HFFc6 (cell line): ENCODE measurements at places on chromosomes 1 and 21.
A peak's percentile ranks its signal among the peaks of the same experiment; 100 is the strongest.

DNA sequence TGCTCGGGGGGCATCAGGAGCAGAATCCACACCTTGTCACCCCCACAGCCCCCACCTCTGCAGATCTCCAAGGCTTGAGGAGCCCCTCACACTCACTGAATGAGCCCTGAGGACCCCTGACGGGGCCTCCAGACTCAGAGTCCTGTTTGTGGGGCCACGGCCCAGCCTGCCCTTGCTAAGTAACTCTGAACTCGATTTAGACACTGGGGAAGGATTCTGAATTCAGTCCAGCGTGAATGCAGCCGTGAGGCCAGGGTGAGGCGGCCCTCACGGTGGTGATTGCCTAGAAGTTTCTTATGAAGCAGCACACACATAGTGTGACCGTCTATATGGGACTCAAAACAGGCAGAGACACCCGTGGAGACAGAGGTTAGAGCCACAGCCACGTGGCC, 58.9 kb upstream of the ADARB1 start:
- no peak for DNase-seq

- DNase-seq: no peak
Observed at GRCh38 chr1:31694069-31694963, 9.5 kb downstream of the COL16A1 start.

DNA sequence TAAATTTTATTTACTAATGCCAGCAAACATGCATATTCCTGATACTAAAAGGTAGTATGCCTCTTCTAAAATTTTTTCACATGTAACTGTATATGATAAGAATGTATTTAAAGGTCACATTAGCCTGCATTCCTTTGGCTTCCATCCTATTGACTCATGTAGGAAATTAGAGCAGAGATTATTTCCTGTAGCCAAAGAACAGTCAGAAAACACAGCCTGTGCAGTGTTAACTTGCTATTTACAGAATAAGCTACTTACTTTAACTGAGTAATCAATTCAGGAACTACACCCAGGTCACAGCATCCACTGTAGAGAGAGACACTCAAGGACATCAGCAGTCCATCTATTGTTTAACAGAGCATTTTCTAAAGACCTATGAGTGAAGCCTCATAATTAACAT, 154.5 kb upstream of the ADGRL4 start:
- peak; percentile 50 for DNase-seq

GRCh38 chr1:203926025-203926540, 64.7 kb downstream of the SNRPE start:
- peak; percentile 62 for DNase-seq

- DNase-seq: no peak
Observed at GRCh38 chr1:75396745-75397144, 214.2 kb downstream of the SLC44A5 start.

DNA sequence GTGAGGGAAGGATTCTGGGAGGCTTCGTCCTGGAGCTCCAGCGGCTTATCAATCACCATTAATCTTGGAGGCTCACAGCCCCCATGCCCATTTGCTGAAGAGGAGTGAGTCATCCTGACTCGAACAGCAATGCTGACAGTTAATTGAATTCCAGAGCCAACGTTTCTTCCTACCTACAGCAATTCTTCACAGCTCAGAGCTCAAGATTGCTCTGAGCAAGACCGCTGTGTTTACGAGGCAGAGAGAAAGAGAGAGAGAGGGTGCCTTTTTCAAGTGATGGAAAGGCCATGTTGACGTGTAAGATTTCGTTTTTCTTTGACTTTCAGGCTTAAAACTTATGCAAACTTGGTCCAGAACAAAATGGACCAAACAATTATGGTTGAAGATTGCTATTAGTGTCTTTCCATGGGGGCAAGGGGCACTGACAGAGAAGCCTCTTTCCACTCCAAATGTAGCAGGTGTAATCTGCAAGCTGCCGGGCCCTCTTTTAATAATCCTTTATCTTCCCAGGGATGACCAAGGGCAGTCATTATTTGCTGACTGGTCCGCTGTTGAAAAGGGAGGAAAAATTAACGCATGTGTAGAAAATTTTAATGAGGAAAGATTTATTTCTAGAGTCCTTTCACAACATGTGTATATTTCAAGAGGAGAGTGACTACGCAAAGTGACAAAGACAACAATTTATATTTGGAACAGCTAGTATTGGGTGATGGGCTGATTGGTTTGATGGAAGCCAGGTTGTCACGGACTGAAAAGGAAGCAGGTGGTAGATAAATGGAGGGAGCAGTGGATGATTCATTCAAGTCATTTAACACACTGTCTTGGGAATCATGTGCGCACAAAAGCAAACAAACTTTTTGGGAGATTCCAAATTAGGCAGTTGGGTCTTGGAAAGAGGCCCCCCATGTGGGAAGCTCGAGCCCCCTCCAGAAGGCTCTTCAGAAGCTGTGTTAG, 136.1 kb upstream of the IRF2BP2 start:
- peak; percentile 50 for DNase-seq

DNA sequence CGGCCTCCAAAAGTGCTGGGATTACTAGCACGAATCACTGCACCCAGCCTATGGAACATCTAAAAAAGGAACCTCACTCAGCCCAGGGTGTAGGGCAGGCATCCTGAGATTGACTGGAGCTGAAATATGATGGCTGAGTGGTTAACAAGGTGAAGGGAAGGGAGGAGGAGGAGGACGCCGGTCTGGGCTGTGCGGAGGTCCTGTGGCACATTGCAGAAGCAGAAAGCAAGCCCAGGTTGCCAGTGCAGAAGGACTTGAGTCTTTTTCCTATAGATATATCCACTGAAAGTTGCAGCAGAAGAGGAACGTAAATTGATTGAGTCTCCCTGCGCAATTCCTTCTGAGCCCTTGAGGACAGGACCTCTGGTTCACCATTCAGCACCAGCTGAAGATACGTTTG, 1.5 kb upstream of the KIF17 start:
- no peak for DNase-seq
